Suppressor macrophage (primary cell): ENCODE measurements at places on chromosomes 1 and 21.

GRCh38 chr1:244160455-244161235 is 109.6 kb downstream of the ZBTB18 start:
- peak; percentile 47 for DNase-seq

DNA sequence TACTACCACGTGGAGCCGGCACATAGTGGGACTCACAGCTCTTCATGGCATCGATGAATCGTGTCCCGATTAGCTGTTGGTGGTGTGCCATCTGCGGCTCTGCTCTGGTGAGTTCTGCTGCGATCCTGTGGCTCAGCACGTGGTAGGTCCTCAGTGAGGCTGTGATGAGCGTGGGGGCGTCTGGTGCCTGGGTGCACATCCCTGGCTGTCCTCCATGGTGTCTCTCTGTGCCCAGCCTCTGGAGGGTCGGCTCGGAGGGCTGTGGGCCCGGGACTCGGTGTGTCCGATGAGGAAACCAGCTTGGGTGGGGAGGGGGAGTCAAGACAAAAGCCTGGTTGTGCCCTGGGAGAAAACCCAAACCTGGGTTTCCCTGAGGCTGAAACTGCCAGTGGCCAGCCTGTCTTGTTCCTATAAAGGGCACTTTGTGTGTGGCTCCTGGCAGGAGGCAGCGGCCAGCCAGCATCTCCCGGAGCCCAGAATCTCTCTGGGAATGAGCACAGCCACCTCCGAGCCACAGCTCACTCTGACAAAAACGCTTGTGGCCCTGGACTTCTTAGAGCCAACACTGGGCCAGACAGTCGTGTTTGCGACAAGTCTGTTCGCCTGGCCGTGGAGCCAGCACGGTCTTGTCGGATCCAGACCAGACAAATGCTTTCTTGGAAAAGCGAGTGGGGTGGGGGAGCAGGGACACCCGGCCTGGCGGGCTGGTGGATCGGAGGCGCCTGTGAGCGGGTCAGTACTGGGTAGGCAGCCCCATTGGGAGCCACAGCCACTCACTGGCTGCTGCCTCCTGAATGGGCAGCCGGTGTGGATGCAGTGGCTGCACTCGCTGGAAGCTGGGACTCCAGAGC is 31.8 kb downstream of the SPSB1 start:
- DNase-seq: no peak

DNA sequence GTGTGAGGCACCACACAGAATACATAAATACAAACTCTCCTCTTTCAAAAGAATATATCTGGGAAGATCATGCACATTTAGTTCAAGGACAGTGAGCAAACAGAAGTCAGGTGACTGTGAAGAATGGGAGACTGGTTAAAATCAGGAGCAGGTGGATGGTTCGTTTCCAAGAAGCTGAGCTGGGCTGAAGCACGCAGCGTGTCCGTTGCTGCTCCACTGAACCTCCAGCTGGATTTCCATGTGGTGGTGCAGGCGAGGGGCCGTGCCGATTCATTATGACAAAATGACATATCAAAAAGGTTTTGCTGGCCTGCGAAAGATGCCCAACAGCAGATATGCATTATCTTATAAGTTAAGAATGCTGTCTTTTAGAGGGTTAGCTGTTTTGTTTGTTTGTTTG is 66.0 kb downstream of the OLIG1 start:
- DNase-seq: no peak

DNA sequence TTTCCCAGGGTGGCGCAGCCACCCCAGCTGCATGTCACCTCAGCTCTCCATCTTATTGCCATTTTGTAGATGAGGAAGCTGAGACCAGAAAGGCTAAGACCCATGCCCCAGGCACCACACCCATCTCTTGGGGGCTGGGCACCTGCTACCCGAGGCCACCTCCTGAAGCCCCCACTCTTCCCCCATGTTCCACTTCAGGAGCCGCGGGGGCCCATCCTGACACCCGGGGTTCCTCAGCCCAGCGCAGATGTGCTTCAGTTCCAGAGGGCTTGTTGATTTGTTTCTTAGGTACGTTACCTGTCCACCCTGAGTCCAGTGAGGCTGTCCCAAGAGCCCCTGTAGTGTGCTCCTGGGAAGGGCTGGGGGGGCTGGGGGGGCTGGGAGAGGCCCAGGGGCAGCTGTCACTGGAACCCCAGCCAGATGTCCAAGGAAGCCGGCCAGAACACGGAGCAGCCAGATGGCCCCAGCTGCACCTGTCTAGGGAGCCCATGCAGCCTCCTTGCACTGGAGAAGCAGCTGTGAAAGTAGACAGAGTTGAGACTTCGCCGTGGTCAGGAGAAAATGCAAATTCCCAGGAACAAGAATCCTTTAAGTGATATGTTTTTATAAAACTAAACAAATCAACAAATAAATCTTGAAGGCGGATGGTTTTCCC is 17.1 kb upstream of the CCDC27 start:
- no peak for DNase-seq

DNA sequence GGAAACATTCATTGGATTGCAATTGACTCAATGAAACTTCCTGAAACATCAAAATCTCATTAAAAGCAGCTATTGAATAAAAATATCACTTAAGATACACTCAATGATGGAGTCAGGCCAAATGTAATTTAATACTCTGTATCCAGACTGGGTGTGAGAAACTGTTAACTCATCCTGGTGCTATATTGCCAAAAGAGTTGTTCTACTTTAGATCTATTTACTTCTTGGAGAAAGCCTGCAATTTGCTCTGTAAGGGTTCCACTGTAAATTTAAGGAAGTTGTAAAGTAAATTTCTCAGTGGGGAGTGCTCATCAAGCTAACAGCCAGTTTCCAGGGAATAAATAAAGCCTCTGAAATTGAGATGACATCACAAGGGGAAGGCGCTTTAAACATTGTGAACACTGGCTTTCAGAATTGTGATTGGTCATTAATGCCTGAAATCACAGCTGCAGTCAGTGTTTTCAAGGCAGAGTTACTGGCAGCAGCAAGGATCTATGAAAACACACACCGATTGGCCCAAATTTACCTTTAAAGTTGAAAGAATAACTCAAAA is 91.4 kb downstream of the OLFM3 start:
- DNase-seq: no peak

- no peak for DNase-seq
Observed at GRCh38 chr1:225770561-225771248, 6.9 kb upstream of the SRP9 start.

DNA sequence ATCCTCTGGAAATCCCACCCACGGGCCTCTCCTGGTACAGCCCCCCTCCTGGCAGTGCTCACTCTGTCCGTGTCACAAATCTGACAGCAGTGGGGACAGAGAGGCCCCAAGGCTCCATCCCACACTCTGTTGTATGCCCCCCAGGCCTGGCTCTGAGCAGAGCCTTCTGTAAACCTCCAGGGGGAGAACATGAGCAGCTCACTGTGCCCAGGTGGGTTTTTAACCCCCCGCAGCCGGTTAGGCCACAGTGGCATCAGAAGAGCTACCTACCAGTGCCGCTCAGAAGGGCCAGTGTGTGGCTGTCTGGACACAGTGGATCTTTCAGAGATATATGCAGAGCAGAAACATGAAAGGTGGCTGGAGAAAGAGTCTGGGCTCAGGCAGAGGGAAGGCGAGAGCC is 12.0 kb upstream of the GPR153 start:
- no peak for DNase-seq

GRCh38 chr1:187689129-187689528 is 860.4 kb downstream of the PLA2G4A start:
- no peak for DNase-seq

- DNase-seq: peak; percentile 50
Observed at GRCh38 chr1:48767975-48768510, 8.6 kb downstream of the BEND5 start.

DNA sequence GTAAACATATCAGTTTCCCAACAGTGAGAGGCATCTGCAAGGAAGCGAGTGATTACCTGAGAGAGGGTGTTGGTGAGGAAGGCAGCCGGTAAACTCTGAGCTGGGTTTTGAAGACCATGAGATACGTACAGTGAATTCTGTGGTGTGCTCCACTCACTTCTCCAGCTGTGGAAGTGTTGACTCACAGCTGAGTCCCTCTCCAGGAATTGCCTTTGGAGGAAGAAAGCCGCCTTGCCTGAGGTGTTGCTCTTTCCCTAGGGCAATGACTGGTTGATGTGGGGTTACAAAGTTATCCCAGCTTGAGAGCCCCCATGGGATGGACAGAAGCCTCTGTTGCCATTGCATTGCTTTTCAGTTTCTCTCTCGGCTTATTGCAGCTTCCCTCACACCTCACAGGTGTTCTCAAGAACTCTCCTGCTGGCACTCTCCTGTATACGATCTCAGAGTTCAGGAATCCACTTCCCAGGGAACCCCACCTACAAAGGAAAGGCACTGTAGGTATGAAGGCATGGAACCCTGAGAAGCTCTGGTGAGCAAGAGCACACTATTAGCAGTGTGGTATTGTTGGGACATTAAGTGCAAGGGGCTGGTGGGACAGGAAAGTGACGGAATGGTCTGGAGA is 10.8 kb downstream of the NHLH1 start:
- no peak for DNase-seq

DNA sequence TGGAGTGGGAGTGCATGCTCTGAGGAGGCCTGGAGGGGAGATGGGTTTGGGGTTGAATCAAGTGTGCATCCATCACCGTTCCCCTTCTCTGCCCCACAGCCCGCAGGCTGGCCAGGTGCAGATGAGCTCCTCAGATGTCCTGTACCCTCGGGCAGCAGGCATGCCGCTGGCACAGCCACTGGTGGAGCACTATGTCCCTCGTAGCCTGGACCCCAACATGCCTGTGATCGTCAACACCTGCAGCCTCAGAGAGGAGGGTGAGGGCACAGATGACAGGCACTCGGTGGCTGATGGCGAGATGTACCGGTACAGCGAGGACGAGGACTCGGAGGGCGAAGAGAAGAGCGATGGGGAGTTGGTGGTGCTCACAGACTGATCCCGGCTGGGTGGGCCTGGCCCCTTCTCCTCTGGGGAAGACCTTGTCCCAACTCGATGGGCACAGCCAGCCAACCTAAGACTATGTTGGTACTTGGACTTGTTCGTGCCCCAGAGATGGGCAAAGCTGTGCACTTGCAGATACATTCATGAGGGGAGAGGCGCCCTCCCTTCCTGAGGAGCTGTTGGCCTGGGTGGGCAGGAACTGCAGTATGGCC is 26.0 kb downstream of the ETNK2 start:
- DNase-seq: no peak

DNA sequence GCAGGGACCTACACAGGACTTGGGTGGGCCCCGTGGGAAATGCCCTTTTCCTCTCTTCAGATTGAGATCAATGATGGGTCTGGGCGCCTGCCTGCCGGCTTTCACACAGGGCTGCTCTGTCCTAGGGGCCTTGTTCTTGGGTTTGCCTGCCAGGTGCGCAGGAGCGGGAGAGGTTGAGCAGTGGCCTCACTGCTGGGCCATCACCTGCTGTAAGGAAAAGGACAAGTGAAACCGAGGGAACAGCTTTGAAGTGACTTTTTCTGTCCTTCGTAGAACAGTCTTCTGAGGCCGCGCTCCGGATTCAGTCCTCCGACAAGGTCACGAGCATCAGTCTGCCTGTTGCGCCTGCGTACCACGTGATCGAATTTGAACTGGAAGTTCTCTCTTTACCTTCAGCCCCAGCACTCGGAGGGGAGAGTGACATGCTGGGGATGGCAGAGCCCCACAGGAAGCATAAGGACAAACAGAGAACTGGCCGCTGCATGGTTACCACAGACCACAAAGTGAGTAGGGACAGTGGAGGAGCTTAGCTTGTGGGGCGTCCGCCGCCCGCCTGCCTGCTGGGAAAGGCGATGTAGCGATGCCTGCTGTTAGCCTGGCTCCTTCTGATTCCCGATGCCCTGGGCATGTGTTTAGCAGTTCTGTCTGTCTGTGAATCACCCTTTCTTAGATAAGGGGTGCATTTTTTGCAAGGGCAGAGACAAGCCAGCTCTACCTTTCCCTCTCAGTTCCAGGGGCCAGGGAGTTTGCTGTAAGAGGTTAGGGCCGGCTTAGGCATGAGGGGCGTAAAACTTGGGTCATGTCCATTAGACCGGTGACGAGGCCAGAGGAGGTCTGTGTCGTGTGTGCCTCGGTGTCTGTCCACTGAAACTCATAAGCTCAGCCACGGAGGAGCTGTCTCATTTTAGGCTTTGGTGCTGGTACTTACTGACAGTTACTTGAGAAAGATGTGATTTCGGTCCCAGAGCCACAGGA is 19.5 kb upstream of the PWP2 start:
- DNase-seq: peak; percentile 79

- no peak for DNase-seq
Observed at GRCh38 chr1:168321945-168322344, 41.3 kb downstream of the TBX19 start.

GRCh38 chr1:31750858-31751510 is 13.2 kb downstream of the ADGRB2 start:
- peak; percentile 50 for DNase-seq
